ENCODE measurements at places on chromosomes 2 and 18.

GRCh38 chr2:203623096-203623495, 83.3 kb upstream of the CD28 start:
- DNase-seq = no peak

GRCh38 chr18:49858309-49859020, 45.1 kb upstream of the ACAA2 start:
- peak; percentile 60 for DNase-seq

DNA sequence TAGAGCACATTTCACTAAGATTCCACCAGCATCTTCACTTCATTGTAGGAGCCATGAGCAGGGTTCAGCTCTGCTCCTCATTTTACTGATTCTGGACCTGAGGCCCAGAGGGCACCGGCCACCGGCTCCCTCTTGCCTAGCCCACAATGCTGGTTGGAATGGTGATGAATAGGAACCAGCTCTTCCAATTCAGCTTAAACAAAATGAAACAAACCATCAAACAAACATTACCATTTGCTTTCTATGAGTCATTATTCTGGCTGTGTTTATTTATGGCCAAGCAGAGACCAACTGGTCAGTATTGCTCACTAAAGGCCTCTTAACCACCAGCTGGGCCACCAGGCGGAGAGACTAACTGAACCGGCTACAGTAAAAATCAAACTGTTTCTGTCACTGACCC, 176.7 kb downstream of the MTX2 start:
- DNase-seq = no peak

DNA sequence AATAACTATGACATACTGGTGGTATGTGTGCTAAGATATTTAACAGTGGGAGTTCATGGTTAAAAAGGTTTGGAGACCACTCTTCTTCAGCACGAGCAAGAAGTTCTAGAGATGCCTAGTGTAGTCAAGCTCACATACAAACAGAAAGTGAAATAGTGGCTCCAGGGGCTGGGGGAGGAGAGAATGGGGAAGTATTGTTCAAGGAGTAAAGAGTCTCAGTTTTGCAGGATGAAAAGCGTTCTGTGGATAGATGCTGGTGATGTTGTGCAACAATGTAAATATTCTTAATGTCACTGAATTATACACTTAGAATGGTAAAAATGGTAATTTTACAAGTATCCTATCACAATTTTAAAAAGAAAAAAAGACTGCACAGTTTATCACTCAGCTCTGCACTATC, 29.0 kb upstream of the EPAS1 start:
- DNase-seq = no peak

GRCh38 chr18:35073186-35074105, 32.2 kb downstream of the MAPRE2 start:
- no peak for DNase-seq

DNA sequence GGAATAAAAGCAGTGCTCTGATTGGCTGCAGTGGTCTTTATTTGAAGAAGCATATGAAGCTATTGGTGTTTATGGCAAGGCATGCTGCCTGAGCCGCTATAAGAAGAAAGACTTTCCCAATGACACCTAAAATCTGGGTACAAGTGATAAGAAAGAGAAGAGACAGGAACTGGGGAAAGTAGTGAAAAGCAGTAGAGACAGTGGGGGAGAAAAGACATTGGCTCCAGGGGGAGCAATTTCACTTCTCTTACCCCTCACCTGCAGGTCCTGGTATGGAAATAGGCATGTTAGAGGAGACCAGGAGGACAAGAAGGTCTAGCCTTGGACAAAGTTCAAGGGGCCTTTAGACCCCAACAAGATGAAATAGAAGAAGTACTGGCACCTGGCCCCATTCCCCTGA, 47.1 kb downstream of the PLCL1 start:
- no peak for DNase-seq

DNA sequence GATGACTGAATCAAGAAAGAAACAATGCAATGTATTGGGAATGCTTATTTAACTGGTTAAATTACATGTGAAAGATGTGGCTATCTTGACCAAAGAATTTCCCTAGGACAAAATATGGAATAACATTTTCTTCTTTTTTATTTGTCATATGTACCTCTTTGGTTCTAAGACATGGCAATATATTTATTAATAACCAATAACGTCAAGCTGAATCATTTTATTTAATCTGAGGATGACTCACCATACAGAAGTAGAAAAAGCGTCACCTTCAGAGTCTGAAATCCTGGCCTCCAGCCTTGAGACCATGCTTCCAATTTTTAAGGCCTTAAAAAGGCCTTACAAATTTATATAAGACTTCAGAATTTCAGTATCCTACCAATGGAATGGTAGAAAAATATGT, 1464.9 kb downstream of the SUCLG1 start:
- no peak for DNase-seq

- DNase-seq = no peak
Observed at GRCh38 chr2:133271105-133271504, 297.2 kb downstream of the NCKAP5 start.

GRCh38 chr18:13564579-13564978, 161.8 kb downstream of the FAM210A start:
- DNase-seq = no peak

- no peak for DNase-seq
Observed at GRCh38 chr2:106944215-106944614, 58.2 kb upstream of the ST6GAL2 start.

- no peak for DNase-seq
Observed at GRCh38 chr2:234977228-234977679, 25.4 kb downstream of the SH3BP4 start.

GRCh38 chr18:13313006-13313686, 94.6 kb downstream of the LDLRAD4 start:
- no peak for DNase-seq

DNA sequence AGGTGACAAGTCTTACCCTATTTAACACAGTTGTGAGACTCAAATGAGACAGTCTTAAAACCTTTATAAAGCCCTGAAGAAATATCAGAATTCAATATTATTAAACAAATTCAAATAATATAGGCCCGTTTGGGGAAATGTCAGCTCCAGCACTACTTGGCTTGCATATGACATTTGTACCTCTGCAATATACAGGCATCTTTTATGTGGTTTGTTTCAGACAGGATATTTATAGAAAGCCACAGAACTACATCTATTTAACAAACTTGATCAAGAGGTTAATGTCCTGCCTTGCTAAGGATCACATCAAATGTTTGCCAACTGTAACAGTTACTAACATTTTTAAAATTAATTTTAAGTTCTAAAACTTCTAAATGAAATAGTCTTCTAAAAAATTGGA, 3.2 kb upstream of the MREG start:
- DNase-seq = no peak

DNA sequence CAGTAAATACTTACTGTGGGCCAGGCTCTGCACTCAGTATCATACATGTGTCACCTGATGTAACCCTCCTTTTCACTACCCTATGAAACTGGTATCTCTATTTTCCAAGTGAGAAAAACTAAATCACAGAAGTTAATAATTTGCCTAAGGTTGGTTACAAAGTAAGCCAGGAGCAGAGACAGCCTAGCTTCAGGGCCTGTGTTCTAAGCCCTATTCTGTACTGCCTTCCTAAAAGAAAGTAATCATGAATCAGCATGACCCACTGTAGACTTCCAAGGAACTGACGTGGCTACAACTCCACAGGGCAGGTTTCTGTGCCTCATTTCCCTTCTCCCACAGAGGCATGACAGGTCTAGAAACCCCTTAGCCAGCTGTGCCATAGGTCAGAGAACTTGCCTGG, 14.3 kb downstream of the ZNF142 start:
- DNase-seq = no peak

DNA sequence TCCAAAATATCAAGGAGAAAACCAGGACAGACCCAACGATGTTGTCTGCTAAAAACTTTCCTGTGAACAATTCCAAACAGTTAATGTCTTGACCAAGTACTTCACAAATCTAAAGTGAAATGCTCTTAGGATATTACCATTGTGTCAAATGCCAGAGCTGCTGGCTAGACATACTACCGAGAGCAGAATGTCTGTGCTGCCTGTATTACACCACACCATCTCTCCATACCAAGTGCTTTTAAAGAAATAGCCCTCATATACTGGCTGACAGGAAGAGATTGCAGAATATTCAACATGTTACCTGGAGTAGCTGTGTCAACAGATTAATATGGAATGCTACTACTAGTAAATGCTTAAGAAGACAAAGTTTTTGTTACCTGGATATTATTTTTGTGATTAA, 18.6 kb downstream of the IAH1 start:
- no peak for DNase-seq

DNA sequence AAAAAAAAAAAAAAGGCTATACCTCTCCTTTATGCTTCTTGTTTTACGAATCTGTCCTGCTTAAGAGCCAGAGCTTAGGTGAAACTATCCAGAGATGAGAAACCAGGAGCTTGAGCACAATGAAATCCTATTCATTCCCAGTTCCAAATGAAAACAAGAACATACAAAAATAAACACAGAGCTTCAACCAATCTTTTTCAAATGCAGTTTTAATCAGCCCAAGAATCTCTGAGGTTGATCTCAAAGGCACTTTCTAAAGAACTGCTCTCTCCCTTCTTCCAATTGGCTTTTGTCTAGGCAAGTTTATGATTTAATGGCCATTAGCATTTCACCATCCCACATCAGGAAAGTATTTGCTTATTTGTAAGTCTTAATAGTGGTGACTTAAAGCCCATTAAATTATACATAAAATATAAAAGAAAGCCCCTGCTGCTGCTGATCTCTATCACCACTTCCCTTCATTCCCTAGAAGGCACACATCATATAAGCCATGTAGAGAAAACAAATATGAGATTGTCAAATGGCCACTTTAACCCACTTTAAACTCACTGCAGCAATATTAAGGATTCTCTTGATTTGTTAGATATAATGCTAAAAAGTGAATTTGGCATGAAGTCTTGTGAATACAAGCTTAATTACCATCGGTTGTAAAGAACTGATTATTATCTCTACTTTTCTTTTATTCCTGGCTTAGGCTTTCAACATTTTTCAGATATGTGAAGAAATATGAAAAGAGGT, 29.3 kb upstream of the SCN9A start:
- no peak for DNase-seq
